HFF-Myc (cell line): ENCODE measurements at places on chromosomes 1 and 21.

DNA sequence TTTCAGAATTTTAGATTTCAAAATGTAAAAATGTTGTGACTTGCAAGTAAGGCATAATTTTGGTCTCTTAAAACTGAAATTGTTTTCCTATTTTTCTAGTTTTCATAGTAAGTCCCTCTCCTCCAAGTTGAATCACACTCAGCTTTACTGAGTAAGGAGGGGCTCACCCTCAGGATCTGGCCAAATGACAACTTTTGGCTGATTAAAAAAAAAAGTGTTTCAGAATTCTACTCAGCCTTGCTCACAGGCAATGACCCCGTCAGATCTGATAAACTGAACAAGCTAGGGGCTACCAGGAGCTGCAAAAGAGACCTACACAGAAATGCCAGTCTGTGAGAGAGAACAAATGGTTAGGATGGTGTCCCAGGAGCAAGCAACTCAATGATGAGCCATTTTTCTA, 159.8 kb downstream of the PBX1 start:
- no peak for DNase-seq

DNA sequence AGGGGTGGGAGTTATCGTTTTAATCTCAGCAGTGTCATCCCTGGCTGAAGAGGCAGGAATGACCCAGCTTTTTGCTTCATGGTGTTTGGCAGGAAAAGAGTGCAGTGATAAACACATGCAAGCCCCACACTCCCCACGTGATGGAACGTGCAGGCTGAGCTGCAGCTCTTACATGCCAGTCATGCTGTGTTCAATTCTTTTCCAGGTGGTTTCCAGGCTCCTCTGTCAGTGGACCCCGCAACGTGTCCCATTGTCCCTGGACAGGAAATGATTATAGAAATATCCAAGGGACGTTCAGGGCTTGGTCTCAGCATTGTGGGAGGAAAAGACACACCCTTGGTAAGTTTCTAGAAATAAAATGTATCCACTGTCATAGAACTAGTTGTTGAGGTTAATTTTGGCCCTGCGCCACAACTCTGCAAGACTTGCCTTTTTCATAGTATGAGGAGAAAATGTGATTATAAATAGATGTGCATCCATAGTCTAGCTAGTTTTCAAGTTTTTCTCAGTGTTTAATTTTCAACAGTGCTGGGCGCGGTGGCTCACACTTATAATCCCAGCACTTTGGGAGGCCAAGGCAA, 110.2 kb upstream of the L1TD1 start:
- no peak for DNase-seq

DNA sequence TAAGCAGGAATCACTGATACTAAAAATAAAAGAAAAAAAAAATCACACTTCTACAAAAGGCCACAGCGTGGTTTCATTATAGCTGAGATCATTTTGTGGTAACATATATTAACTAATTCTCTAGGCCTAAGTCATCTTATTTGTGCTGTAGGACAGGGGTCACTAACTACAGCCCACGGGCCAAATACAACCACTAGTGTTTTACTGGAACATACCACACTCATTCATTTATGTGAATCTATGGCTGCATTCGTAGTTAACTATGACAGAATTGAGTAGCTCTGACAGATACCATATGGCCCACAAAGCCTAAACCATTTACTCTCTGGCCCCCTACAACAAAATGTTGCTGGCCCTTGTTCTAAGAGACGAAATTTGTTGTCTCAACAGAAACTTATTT, 224.4 kb downstream of the VAV3 start:
- DNase-seq: no peak

GRCh38 chr1:202124142-202124541, 1.4 kb downstream of the GPR37L1 start:
- DNase-seq: no peak

DNA sequence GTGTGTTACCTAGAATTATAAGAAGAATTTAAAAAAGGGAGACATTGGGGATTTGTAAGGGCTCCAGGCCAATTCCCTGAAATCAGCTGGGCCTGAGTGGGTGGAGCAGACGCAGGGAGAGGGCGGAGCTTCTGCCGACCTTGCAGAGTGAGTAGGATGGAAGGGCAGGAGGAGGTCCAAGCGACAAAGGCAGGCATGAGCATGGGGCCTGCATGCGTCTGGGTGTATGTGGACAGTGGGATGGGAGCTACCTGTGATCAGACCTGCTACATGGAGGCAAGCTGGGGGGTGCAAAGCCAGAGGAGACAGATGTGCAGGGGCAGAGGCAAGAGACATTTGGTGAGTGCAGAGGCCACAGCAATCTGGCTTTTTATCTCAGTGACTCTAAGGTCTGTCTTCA, 105.3 kb upstream of the OLIG2 start:
- no peak for DNase-seq

GRCh38 chr21:31860851-31861250, 12.0 kb upstream of the HUNK start:
- no peak for DNase-seq

DNA sequence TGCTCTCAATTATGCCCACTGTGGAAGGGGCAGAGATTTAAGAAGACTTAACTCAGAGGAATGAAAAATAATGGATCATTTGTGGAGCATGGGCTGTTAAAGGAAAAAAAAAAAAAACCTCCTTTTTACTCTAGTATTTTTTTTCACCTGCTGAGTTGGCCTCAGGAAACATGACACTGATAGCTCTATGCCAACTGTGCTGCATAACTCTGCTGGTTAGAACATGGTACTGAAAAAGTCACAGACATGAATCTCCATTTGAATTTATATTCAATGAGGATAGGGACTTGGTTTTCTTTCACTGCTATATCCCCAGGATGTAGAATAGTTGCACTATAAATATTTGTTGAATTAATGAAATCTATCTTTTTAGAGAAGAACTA, 86.1 kb upstream of the KIAA0040 start:
- DNase-seq: no peak

DNA sequence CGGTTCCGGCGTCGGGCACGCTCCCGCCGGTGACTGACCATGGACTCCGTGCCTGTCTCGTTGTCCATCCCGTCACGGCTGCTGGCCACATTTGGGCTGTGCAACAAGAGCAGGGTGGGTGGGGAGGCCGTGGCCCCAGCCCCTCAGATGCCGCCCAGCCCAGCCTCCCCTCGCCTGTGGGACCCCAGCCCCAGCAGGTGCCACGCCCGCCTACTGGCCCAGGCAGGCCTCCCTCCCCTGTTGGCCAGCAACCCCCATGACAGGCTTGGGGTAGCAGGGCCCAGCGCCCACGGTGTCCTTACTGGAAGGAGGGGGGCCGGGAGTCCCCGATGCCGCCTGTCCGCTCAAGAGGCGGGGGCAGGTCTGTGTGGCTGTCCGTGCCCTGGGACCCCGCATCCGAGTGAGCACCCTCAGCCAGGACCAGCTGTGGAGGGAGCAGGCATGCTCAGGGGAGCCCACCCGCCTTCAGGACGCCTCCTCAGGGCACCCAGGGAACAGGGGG, 7.1 kb downstream of the DVL1 start:
- no peak for DNase-seq

DNA sequence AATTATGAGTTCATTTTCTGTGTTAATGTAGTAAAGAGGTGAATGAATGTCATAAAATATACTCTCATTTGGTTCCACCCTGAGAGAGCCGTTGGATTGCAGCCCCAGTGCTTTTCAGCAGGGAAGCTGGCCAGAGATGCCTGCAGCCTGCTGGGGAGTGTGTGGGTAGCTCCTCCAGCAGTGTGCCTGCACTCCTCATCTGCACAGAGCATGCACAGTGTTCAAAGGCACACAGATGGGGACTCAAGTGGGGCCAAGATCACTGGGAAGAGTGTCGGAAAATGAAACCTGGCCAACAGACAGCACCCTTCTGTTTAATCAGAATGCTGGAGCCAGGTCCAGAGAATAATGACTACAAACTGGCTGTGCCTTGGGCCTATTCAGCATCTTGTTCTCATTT, 206.8 kb downstream of the ST6GALNAC3 start:
- DNase-seq: no peak

- no peak for DNase-seq
These were observed 44.4 kb downstream of the RNF11 start for GRCh38 chr1:51280321-51280978.

DNA sequence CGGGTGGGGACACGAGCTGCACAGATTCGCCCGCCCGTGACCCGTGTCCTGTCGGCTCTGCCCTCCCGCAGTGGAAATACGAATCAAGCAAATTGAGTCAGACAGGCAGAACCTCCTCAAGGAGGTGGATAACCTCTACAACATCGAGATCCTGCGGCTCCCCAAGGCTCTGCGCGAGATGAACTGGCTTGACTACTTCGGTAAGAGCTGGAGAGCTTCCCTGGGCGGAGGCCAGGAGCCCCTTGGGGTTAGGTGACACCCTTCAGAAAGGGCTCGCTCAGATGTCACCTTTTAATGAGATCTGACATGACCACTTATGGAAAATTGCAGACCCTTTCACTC, 489 bp downstream of the CDCA8 start:
- DNase-seq: no peak

- DNase-seq: no peak
These were observed 6.4 kb upstream of the PKP1 start for GRCh38 chr1:201276891-201277290.

GRCh38 chr1:234938135-234938534, 190.5 kb downstream of the TOMM20 start:
- DNase-seq: no peak

DNA sequence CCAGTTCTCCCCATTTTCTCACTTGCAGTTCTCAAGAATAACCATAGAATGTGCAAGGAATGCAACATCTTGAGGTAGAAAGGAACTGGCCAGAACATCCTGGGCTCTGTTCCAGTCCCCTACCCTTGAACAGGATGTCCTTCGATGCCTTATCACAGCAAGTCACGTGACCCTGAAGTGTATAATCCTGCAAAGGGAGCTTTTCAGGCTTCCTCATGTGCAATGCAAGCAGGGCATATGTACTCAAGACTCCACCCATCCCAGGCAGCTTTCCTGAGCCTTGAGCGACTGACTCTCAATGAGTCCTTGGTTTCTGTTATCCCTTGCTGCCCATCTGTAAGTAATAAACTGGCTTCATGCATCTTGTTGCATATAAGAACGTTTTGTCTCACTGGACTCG, 311.0 kb downstream of the MRPL39 start:
- no peak for DNase-seq

GRCh38 chr21:45984584-45985095, 3.1 kb downstream of the COL6A1 start:
- no peak for DNase-seq

DNA sequence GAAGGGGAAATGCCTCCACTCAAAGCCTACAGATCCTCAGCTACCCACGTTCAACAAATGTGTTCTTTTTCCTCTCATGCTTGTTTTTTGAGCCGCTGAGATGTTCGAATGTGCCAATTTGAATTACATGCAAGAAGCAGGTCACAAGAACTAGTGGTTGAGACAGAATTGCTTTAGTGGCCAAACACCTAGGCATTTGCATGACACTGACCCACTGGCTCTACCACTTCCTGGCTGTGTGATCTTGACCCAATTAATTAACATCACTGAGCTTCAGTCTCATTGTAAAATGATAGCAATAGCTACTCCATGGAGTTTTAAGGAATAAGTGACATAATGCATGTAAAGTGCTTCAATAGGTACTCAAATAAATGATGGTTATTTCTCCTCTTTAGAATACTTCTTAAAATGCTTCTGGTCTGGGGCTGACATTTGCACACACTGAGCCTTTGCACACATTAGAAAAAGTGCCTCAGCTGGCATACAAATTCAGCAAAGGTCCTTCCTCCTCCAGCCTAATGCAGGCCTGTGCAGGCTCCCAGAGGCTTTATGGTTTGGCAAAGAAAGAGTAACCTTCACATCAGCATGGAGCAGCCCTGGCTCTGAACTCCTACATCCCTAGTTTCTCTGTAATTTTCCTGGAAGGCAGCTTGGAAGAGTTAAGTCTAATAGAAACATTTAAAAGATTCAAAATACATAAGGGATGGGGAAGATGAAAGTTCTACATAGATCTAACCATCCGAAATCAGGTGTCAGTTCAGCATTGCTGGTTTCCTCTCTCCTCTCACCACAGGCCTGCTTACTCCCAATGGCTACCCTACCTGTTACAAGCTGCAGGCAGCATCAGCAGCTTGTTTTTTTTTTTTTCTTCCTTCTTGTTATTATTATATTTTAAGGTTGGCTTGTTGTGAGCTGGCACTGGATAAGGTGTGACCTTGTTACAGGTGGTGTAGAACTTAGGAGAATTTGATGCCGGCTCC, 107.4 kb downstream of the TBX19 start:
- no peak for DNase-seq

DNA sequence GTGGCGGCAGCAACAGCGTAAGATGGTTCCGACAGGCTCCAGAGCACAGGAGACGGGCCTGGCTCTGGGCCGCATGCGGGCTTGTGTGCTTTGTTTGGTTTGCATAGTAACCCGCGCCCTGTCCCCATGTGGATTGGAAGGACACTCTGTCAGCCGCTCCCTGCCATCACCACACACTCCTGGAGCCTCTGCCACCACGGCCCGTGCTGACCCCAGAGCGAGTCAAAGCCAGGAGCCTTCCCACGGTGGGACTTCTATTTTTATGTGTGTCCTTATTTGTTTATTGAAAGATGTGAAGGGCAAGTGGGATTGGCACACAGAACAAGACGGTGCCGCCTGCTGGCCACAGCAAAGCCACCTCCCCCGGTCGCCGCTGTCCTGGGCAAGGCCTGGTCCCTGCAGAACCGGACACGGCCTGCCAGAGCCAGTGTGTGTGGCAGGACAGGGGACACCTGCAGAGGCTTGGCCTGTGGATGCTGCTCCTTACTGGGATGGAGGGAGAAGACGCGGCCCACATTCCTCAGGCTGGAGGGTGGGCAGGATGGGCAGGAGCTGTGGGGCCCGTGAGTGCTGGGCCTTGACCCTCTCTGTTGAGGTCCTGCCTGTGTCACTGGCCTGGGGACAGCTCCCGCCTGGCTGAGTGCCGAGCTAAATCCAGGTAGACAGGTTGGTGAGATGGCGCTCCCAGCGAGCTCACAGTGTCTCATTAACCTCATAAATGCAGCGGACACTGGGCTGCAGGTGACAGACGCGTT, 64.4 kb downstream of the AGPAT3 start:
- DNase-seq: no peak

GRCh38 chr1:203028784-203029553, 2.7 kb downstream of the PPFIA4 start:
- DNase-seq: no peak

GRCh38 chr1:203296460-203297073, 8.8 kb upstream of the BTG2 start:
- DNase-seq: no peak

GRCh38 chr1:211726467-211726995, 51.1 kb upstream of the NEK2 start:
- DNase-seq: no peak
